ENCODE measurements at places on chromosomes 13 and 19.

GRCh38 chr19:39264306-39265290 lies 3.6 kb upstream of the IFNL2 start:
- no peak for DNase-seq

DNA sequence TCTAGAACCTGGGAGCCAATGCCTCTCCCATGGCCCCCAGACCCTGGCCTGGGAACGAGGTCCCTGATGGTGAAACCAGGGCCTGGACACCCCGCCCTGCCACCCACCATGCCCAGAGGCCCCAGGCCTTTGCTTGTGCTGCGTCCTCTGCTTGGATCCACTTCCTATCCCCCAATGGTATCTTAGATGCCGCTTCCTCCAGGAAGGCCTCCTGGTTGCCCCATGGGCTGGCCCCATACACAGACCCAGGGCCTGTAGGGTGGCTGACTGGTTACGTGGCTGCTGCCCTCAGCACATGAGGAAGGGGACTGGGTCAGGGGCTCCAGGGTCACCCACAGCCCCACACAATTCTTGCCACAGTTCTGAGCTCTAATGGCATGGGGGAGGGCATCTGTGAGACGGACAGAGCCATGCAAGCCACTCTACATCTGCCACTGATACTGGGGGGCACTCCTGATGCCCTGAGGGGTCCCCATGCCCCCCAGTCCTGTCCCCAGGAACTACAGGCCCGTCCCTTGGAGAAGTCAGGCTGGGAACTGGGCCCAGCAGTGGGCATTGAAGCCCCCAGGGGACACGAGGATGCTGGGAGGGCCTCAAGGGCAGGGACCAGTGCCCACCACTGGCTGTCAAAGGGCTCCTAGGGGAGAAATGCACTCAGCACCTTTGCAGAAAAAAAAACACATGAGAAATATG lies 5.0 kb downstream of the RPL36 start:
- DNase-seq: no peak

DNA sequence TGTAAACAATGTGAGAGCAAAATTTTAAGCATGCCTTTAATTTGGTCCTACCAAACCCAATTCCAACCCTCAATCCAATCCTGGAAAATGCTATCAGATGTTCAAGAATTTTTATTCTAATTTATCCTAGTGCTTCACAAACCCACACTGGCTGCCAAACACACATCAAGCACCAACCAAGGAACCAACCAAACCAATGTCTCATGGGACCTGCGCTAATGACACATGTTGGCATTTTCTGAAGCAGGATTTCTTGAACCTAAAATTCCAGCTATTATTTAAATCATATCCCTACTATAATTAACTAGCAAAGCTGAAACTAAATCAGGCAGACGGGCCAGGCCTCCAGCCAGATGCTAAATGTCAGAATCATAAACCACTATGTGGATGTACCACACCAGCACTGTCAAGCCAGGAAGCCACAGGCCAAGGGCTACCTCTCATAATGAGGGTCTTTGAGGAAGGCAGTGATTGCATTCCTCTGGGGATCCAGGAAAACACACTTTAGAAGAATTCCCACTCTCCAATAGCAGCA lies 5.8 kb downstream of the LATS2 start:
- DNase-seq: no peak

GRCh38 chr13:109989155-109989554 lies 202.8 kb upstream of the IRS2 start:
- no peak for DNase-seq

- DNase-seq: no peak
Measured at GRCh38 chr13:27440408-27440807, 10.0 kb downstream of the MTIF3 start.

DNA sequence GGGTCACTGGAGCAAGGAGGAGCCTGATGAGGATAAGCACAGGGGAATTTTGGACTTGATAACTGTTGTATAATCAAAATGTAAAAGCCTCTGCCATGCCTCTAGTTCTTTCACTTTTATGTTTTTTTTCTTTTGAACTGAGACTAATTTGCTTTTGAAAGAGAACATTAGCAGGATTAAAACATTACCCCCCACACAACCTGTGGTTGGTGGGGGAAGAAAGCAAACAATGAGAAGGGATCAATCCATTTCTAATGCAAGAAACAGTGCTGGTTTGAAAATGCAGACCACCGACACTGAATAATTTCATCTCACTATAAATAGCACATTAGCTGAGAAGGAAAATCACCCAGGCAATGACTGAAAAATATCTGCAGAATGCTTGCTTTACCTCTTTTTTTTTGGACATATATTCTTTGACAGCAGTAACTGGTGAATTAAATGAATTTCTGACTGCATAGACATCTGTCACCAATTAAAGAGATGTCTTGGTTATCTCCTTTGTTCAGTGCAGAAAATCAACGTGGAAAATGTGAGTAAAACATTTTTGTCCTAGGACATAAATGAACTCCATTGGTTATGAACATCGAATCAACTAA lies 48.6 kb upstream of the TRPC4 start:
- no peak for DNase-seq
